ENCODE measurements at places on chromosomes 4 and X.

GRCh38 chr4:38078590-38079421, 118.6 kb downstream of the PTTG2 start:
- no peak for DNase-seq

GRCh38 chr4:185019456-185020292, 1.4 kb downstream of the HELT start:
- DNase-seq, result no peak

GRCh38 chr4:148390311-148390710, 51.9 kb downstream of the NR3C2 start:
- DNase-seq, result no peak

DNA sequence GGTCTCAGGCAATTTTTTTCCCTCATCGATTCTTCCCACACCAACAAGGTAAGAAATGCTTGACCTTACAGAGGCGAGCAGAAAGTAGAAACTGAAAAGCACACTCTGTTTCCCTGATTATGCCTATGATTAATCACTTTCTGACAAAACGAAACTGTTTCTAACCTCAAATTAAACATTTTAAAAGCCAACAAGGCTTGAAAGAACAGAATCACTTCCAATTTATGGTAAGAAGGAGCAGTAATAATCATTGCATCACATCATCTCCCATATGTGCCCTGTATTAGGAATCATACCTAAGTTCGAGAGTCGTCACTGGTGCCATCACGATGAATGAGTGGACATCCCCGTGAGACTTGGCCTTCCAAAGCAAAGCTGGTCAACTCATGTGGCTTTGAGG, 12.5 kb upstream of the CXCL13 start:
- DNase-seq, result no peak

DNA sequence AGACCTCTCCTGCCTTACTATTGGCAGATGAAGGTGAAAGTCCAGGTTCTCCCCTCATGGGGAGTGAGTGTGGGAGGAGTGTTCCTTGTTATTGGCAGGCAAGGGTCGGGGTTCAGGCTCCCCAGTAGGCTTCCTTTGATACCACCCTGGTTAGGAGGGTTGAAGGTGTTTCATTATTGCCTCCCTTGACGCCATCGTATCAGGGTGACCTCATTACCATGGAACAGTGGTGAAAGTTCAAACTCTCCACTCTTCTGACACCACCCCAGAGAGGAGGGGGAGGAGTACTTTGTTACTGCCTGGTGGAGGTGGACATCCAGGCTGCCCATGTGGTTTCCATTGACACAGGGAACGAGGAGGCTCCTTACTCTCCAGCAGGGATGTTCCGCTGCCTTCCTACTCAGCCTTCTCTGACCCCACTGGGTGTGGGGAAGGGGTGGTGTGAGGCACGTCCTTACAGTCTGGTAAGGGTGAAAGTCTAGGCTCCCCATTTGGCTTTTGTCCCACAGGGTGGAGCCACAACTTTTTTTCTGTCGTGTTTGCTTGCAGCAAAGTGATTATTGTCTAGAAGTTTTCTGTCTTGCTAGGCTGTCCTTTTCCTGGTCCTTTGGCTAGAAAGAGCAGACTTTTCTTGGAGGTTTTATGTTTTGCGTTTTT, 37.2 kb upstream of the USP9X start:
- DNase-seq, result no peak

GRCh38 chrX:25125483-25125882, 109.7 kb upstream of the ARX start:
- DNase-seq, result no peak

DNA sequence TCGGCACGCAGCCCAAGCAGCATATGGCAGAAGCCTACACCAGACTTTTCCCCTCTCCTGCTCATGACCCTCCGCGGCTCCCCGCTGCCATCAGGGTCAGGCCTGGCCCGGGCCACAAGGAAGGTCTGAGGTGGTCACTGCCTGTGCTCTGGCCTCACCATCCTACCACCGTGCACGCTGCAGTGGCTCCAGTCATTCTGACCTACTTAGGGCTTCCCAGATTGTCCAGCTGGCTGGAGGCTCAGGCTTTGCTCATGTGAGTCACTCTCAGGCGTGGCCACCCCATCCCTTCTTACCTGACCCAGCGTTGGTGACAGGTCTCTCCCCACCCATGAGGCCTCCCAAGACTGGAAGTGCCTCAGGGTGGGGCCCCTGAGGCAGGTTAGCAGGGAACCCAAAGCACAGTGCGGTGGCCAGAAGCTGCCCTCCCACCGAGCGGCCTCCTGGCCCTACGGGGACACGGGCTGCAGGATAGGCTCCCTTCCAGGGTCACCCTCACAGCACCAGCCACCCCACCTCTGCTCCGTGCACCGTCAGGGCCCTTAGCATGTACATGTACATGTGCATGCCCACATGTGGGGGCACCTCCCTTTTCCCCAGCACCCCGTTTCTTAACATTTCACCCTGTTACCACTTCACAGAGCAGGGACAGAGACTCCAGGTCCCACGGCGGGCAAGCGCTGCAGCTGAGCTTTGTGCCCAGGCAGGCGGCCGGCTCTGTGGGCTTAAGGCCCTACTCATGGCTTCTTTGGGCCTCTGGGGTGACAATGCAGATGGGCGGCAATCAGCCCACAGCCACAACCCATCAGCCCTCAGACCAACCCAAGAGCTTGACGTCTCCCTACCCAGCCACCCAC, 2.2 kb downstream of the TREX2 start:
- DNase-seq, result no peak

DNA sequence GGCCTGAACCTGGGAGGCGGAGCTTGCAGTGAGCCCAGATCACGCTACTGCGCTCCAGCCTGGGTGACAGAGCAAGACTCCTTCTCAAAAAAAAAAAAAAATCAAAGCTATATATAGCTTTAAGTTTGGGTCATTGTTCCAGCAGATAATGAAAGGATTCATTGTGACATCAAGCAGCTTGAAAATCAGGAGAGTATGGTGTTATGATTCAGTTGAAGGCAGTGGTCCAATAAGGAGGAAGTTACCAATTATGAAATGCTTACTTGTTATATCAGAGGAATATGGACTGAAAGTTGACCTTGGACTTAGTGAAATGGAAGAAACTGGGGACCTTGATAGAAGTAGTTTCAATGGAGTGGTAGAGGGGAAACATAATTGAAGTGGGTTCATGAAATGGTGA, 140.4 kb upstream of the MAD2L1 start:
- no peak for DNase-seq

- DNase-seq, result no peak
These were observed 25.3 kb downstream of the FHIP1A start for GRCh38 chr4:151434183-151434860.

DNA sequence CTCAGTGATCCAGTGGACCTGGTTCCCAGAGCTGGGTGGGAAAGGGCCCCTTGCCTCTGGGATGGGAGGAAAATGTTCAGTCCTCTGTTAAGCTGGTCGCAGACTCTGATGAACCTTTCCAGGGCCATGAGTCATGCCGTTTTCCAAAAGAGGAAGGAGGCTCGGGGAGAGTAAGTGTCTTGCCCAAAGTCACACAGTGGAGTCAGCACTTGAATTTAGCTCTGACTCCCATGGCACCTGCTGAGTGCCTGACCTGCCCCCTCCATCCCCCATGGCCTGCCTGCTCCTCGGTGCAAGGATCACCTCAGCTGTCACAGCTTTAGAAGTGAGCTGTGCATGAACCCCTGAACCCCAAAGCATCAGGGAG, 14.0 kb upstream of the KIAA0232 start:
- no peak for DNase-seq

DNA sequence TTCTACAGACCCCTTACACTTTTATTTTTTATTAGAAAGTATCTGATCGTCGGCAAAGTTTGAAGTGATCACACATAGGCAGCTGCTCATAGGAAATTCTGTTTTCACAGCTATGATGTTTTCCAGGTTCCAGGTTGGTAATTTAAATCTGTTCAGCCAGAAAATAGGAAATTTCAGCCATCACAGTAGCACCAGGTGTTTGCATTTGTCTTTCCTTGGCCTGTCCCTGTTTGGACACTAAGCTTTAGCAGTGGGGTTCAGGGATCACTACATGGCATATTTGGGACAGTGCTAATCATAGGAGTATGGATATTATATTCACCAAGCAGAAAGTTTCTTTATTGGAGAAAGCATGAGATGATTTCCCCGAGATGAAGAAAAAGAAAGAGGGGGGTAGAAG, 92.9 kb downstream of the ANK2 start:
- DNase-seq, result no peak

DNA sequence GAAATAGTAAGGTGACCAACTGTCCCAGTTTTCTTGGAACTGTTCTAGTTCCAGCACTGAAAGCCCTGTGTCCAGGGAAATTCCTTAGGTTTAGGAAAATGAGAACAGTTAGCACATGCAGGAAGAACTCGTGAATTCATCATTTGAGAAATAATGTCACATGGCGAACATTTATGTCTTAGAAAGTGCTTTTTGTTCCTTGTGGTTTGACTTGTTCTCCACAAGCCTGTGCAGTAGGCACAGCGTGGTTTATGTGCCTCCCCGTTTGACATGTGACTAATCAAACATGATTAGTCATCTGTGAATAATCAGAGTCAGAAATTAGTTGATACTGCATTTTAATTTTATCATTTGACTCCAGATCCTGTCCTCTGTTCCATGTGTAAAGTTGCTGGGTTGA, 556.0 kb upstream of the CPEB2 start:
- no peak for DNase-seq

DNA sequence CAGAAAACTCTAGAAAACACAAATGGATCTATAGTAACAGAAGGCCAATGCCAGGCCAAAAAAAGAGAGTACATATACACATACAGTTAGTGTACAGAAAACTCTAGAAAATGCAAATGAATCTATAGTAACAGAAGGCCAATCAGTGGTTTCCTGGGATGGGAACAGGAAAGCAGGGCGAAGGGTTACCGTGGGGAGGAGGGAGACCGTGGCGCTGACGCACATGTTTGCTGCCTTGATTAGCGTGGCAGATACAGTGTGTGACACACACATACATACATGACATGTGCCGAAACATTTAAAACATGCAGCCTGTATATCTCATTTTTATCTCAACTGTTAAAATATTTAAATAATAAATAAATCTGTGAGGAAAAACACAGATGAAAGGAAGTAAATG, 14.7 kb downstream of the GAK start:
- DNase-seq, result no peak

DNA sequence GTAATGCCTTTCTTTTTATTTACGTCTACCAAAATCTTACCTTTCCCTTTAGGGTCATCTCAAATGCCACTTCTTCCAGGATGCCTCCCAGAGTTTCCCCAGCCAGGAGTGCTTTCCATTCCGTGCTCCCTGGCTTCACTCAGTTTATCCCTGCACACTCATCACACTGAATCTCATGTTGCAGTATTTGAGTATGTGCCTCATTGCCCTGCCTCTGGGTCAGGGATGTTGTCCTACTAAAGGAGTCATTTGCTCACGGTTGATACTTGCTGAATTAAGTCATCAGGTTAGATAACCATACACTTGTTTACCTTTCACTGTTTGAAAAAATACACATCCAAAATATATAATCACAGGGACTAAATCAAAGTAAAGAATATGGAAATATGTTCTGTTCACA, 356.2 kb upstream of the GATB start:
- no peak for DNase-seq

GRCh38 chrX:46587753-46588171, 14.2 kb downstream of the CHST7 start:
- DNase-seq, result no peak

- no peak for DNase-seq
These were observed 97.1 kb downstream of the LDB2 start for GRCh38 chr4:16801356-16801755.

DNA sequence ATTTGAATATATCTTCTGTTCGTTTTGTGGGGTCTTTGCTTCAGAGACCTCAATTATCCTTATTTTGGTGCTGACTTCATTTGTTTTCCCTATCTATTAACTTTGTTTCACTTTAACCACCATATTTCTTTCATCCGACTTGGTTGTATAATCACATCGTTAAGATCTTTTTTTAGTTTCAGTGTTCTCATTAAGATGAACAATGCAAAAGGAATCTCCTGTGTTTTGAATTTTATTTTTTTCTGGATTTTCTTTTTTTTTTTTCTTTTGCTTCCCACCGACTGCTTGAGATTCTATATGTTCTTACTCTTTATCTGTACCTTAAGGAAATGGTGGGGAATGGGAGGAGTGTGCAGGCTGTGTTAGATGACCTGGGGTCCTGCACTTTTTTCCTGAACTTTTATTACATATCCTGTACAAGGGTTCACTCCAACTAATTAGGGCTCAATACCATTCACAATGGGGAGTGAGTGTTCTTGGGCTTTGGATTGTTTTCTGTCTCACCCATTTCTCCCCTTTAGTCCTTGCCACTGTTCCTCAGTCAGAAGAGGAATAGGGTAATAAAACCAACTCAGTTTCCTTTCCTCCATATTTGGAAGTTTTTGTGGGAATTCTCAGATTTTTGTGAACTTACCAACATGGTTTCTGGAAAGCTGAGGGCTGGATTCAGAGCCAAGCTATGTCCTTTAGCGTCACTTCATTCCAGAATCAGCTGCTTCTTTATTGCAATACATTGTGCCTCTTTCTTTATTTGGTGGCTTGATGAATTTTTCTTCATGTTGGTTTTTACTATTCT, 43.2 kb upstream of the BMPR1B start:
- no peak for DNase-seq

DNA sequence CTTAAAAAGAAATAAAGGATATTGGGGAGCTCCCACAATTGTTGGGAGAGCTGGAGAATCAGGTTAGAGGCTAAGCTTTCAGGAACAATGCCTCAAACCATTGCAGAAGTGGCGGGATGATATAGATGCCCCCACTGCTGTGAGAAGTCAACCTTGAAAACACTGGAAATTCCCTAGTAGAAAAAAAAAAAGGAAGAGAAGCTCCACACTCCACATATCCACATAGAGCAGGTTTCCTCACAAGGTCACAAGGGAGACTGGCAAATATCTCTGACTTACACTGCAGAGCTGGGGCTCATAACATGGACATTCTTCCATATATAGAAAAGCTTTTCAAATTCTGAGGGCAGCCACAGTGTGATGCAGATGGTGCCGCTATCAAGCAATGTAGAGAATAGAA, 22.7 kb upstream of the OGT start:
- no peak for DNase-seq

DNA sequence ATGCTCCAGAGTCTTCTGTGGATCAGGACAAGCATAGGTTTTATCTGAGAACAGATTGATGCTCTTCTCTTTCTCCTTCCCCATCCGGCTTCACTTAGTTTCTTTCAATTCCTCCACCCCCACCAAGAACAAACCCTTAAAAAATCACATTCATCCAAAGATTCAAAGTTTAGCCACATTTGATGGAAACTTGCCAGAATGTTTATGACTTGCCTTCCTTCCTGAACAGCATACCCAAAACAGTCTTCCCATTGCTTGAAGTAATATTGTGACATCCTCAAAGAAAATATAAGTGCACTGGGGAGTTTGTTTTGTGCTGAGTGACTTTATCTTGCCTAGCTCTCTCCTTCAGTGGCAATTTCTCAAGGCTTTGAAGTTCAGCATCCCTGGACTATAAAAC, 83.0 kb downstream of the MAGEB17 start:
- no peak for DNase-seq

All from stimulated activated CD4-positive, alpha-beta T cell treated with anti-CD3 and anti-CD28 coated beads, Interleukin-15, amount 100 ng/mL, for 1 hour (primary cell).